ENCODE measurements at places on chromosomes 12 and 14.

GRCh38 chr14:99841436-99842071, 48.3 kb downstream of the EML1 start:
- DNase-seq = no peak

- peak; percentile 14 for DNase-seq
Observed at GRCh38 chr12:25730489-25731349, 177.6 kb upstream of the LMNTD1 start.

DNA sequence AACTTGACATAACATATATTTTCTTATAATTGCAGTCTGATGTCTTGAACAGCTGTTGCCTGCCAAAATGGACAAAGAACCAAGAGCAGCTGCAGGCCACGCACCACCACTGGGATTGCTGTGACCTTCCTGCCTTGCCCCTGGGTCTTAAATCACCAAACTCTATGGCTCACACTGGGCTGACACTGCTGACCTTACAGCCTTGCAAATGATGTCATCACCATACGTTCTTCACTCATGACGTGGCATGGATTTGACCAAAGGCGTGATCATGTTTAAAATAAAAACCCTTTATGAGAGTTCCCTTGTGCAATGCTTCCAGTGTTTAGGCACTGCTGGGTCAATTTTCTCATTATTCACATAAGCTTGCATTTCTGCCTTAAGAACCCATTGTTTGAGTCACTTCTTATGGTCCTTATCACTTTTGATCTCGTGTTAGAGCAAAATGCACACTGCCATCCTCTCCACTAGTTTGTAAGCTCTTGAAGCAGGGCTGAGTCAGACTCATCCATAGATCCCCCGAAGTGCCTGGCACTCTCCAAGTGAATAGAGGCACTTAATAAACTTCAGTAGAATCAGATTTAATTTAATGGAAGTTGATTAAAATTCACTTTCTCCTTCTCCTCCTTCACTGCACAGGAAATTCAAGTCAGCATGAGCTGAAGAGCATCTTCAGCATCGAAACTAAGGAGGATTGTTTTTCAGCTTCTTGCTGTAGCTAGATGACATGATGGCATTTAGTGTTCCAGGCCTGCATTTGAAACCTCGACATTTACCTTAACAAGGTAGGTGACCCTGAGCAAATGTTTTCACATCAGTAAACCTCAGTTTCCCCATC, 132.4 kb upstream of the PZP start:
- no peak for DNase-seq

DNA sequence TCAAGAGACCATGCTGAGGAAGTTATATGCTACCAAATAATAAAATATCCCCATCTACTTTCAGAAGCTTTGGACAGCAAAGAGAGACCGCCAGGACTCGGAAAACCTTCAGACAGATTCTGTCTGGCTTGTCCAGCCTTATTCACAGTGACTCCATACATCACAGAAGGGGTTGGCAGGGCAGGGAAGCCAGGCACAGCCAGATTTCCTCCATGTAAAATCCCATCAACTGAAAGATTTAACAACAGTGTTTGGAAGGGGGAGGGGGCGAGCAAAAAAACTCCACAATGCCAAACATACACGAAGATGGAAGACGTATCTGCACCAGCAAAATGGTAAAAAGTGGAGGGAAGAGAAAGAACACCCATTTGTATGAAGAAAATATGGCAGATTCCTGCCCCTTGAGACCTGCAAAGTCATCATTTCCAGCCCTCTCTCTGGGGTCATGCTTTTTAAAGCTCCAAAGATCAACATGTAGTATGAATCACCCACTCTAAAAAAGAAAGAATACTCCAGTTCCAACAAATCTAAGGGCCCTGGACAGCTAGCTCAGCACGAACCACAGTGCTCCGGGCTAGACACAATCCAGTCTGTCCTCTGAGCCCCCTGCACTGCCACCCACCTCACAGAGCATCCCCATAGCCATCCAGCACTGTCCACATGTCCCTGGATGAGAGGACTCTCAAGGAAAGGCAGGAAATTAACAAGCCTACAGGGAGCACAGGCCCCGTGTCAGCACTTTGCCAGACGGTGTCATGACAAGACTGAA, 116.4 kb downstream of the DICER1 start:
- no peak for DNase-seq

- DNase-seq = no peak
Observed at GRCh38 chr12:6696690-6697583, 3.7 kb downstream of the PIANP start.

- peak; percentile 53 for DNase-seq
Observed at GRCh38 chr14:22994762-22995275, 12.5 kb upstream of the AJUBA start.

- DNase-seq = no peak
Observed at GRCh38 chr14:92635896-92636295, 112.5 kb downstream of the LGMN start.

GRCh38 chr12:93090731-93091172, 161.7 kb upstream of the EEA1 start:
- DNase-seq = peak; percentile 62

DNA sequence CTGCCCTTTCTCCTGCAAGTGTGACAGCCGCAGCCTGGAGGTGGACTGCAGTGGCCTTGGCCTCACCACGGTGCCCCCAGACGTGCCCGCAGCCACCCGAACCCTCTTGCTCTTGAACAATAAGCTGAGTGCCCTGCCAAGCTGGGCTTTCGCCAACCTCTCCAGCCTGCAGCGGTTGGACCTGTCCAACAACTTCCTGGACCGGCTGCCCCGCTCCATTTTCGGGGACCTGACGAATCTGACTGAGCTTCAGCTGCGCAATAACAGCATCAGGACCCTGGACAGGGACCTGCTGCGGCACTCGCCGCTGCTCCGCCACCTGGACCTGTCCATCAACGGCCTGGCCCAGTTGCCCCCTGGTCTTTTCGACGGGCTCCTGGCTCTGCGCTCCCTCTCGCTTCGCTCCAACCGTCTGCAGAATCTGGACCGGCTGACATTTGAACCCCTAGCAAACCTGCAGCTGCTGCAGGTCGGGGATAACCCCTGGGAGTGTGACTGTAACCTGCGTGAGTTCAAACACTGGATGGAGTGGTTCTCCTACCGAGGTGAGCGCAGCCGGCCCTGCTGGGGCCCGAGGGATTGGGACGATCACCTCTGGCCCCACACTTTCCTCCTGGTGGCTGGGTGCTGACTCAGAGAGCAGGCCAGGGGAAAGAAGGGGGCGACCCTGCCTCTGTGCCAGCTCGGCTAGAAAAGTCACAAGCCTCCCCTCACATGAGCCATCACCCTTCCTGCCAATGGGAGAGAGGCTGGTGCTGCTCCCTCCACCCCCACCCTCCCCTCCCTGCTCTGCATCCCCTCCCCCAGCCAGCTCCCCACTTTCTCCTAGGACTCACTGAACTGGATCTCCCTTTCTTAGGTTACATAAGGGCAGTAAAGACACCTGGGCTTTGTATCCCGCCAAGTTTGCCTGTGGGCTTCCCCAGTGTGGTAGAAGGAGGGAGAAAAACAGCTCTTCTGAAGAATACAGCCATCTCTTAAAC, 10.9 kb downstream of the LRTM2 start:
- DNase-seq = no peak
